Neural progenitor cell (in vitro differentiated cells): ENCODE measurements at places on chromosomes 16 and 17.

DNA sequence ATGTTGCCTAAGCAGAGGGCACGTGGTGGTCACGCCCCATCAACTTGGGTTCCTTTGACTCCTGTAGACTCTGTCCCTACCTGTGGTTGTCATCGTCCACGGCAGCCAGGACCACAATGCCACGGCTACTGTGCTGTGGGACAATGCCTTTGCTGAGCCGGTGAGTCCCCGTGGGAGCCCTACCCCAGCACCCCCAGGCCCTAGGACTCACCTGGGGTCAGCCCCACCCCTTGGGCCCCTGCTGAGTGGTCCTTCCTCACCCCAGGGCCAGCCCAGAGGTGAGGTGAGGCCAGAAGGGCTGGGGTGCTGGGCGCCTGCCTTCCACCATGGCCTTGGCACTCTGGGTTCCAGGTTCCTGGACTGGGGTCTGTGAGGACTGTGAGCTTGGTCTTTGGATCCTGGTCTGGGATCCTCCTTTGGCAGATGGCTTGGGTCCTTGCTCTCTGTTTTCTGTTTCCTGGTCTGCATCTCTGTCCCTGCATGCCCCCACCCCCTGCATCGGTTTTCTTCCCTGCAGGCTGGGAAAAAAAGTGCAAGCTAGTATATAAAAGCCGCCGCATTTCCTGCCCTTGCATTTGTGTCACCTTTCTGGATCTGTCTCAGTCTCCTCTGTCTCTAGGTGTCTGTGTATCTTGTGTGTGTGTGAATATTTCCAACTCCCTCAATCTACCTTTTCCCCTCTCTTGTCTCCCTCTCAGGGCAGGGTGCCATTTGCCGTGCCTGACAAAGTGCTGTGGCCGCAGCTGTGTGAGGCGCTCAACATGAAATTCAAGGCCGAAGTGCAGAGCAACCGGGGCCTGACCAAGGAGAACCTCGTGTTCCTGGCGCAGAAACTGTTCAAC is 17.5 kb downstream of the STAT5A start:
- DNase-seq: no peak

DNA sequence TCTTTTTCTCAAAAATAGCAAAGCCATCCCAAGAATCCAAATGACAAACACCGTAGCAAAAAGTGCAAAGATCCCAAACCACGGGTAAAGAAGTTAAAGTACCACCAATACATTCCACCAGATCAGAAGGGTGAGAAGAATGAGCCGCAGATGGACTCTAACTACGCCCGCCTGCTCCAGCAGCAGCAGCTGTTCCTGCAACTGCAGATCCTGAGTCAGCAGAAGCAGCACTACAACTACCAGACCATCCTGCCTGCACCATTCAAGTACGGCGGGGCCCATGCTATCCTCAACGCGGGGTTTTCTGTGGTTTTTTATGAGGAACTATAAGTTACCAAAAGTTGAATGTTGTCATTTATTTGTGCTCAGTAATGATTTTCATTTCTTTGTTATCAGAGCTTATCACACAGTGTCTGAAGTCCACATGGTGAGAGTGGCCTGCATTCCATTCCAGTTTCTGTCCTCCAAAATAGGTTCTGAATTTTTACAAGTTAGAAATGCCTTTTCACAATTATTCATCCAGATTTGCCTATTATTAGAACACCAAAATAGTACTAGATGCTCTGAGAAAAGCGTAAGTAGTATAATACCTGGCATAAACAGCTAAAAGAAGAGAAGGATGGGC is 169.2 kb downstream of the MRTFB start:
- DNase-seq: no peak

- DNase-seq: no peak
These were observed 167.4 kb downstream of the PITPNC1 start for GRCh38 chr17:67544364-67544955.

- no peak for DNase-seq
These were observed 532 bp downstream of the ARRB2 start for GRCh38 chr17:4710693-4711634.

DNA sequence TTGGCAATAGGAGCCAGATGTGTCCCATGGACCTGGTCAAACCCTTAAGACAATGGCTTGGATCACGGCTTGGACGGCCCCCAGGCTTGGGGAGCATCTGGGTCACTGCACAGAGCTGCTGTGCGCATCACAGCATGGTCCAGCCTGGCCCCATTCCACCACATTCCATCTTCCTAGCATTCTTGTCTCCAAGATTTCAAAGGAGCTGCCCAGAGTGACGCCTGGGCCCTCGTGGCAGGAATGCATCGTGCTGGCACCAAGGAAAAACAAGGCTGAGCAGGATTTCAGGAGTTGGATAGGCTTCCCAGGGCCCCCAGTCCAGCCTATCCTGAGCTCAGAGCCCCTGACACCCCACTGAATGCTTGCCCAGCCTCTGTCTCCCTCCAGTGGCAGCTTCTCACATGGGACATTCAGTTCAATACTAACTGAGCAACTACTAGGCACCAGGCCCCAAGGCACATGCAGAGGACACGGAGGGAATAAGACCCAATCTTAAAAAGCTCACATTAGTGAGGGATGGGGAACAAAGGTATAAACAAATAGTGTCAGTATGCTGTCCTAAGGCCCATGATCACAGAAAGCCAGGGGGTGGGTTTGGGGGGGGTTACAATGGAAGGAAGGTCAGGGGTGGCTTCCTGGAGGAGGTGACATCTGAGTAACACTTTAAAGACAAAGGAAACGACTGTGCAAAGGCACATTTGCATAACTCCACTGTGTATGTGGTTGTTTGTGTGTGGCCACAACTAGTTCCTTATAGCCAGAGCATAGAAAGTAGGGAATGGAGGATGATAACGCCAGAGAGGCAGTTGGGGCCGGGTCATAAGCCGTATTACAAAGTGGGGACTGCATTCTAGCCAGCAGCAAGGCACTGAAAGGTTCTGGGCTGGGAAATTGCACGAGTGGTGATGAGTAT is 34.1 kb downstream of the TK2 start:
- DNase-seq: no peak

DNA sequence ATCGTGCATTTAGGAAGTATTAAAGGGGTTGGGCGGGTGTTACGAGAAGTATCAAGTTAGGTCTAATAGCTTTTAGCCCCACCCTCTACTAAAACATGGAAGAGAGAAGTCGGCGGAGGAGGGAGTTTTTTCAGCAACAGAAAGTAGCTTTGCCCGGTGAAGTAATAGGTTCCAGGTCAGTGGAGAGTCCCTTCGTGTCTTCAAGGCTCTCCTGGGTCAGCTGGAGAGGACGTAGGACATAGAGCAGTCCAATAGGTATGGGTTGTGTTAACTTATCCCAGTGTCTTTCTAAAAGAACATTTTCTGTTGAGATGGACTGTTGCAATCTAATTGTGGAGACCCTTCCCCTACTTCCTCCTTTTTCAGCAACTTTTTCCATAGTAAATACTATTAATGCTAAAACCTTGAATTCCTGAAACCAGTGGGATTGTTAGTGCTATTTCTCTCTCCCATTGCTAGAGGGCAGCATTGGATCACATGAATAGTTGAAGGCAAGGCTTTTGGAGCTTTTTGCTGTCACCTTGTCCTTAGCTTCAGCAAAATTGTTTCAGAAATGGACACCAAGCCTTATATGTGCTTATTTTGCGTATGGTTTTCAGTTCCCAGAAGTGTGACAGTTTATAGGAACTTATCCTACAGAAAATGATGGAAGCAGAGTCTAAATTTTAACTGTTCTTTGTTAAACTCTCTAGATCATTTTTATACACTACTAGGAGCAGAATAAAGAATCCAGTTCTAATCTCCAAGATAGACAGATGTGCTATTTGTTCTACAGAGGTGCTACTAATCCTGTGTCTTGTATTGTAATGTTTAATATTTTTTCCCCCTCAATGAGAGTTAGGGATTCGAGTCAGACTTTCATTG is 38.4 kb downstream of the UTP18 start:
- peak; percentile 67 for DNase-seq

DNA sequence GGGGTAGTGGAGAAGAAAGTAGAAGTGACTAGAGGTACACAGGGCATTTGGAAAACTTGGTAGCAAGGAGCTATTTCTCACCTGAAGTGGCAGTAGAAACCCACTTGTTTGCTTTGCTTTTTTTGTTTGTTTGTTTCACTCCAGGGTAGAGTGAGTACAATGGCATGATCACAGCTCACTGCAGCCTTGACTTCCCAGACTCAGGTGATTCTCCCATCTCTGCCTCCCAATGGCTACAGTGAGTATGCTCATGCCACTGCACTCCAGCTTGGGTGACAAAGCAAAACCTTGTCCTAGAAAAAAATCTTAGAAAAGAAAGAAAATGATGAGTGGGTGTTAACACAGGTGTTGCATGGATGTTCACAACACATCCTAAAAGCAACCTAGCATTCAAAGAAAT is 40.4 kb downstream of the SCNN1G start:
- DNase-seq: no peak

DNA sequence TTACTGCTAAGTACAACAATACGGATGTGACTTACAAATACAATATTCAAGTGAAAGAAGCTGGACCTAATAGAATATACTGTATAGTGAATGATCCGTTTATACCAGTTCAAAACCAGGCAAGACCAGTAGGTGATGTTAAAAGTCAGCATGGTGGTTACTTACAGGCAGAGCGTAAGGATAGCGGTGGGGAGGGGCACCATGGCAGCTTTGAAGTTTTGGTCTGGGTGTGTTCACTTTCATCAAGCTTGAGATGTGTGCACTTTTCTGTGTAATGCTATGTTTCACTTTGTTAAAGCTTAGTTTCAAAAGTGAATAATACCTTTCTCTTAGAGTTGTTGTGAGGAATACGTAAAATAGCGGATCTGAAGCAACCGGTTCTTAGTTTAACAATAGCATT is 16.5 kb upstream of the SLC35G3 start:
- no peak for DNase-seq

GRCh38 chr16:65822148-65822547 is 544.3 kb upstream of the CDH5 start:
- no peak for DNase-seq

DNA sequence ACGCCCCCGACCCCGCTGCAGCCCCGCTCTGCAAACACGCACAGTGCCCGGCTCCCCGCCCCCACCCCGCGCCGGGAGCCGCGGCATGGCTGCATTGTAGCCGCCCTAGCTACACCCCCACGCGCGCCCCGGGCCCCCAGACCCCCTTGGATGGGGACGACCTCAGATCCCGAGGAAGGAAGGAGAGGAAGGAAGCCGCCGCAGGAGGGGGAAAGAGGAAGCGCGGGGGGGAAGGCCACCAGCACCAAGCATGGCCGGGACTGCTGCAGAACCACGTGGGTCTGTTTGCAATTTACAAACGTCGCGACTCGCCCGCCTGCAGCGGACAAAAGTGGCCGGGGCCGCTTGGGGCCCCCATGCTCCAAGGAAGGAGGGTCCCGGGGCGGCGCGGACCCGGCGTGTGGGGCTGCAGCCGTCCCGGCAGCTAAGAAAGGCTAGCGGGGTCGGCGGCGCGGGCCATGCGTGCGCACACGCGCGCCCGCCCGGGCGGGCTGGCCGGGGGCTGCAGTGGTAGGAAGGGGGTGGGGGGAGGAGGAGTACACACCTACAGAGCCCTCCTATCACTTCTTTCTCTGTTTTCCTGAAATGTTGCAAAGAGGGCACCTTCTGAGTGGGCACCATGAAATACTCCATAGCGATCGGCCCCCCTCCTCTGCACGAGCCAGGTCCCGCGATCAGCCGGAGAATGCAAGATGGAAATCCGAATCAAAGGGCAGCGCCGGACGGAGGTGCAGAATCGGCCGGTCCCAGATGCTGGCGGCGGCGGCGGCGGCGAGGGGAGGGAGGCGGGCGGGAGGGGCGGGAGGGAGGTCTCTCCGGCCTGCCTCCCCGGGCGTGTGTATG is 488 bp downstream of the TFAP4 start:
- DNase-seq: peak; percentile 74

DNA sequence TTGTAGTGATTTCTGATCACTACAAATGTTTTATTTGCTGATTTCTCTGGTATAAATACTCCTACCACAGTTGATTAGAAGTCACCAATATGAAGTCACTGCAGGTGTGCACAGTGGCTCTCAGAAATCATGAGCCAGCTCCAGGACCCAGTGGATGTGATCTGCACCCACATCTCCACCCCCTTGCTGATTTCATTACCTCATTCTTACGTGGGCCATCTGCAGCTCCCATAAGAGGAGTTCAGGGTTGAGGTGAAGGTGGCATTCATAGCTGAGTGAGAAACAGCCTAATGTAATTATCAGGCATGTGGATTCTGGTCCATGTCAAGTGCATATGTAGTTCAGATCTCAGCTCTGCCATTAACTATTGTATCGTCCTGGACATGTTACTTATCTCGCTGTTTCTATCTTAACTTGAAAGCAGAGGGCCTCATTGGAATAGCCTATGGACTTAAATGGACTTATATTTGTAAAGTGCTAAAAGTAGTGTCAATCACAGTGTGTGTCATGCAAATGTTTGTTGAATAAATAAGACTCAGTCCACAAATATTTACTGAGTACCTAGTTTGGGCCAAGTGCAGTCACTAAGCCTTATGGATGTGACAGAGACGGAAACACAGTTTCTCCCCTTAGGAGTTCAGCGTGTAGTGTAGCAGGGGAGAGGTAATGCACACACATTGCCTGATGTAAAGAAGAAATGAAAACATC is 40.7 kb upstream of the ZKSCAN2 start:
- no peak for DNase-seq

GRCh38 chr17:30316736-30317135 is 17.1 kb downstream of the TMIGD1 start:
- no peak for DNase-seq

DNA sequence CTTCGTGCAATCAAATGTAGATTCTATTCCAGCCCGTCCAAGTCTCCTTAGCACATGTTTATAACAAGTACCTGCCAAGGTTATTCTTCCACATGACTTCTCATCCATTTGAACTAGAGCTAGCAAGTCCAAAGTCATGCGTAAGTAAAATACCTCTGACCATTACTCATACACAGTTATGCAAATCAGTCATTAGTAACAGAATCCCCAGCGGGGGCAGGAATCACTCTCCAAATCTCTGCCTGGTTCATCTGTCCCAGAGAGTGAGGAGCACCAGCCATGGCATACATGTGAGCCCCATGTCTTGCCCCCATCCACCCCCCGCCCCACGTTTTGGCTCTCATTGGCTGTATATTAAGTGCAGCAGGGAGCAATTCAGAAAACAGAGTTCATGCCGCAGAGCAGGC is 27.7 kb downstream of the SRL start:
- no peak for DNase-seq

DNA sequence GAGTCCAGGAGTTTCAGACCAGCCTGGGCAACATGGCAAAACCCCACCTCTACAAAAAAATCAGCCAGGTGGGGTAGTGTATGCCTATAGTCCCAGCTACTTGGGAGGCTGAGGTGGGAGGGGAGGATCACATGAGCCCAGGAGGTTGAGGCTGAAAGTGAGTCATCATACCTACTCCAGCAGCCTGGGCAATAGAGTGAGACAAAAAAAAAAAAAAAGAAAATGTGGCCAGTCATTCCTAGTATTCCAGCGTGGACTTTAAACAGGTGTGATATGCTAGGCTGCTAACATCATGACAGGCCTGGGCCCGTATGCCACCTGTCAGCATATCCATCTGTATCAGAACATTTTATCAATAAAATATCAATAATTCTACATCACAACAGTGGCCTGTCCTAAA is 143.3 kb downstream of the AATF start:
- no peak for DNase-seq
